ENCODE measurements at places on chromosomes 6 and 20. TPM values are rescaled to one million over a fixed set of nuclear protein-coding genes. Genes with fewer than 3 reads are reported as not detected.

Gene THEMIS
- 0.01 TPM for polyA plus RNA-seq

Gene WDR27
- polyA plus RNA-seq, result 12.0 TPM

Gene SLC13A3
- 0.61 TPM for polyA plus RNA-seq

Gene ULBP2
- polyA plus RNA-seq, result 2.7 TPM

Gene SSR1
- polyA plus RNA-seq, result 8.3 TPM

Gene SPEF1
- polyA plus RNA-seq, result 0.07 TPM

Gene MYB
- 0.01 TPM for polyA plus RNA-seq

Gene SEMG1
- not detected for polyA plus RNA-seq

Gene BPIFA1
- not detected for polyA plus RNA-seq

Gene FAM217A
- not detected for polyA plus RNA-seq

Gene ZBTB46
- polyA plus RNA-seq, result 10.3 TPM

Gene NKAPL
- polyA plus RNA-seq, result 9.7 TPM

Gene SDCBP2
- 2.7 TPM for polyA plus RNA-seq

Gene EFCAB8
- polyA plus RNA-seq, result 0.15 TPM

Gene SLC26A8
- not detected for polyA plus RNA-seq

Gene PNLDC1
- polyA plus RNA-seq, result 0.29 TPM

Gene EFHC1
- polyA plus RNA-seq, result 3.9 TPM

Gene HSP90AB1
- 235 TPM for polyA plus RNA-seq

DNA sequence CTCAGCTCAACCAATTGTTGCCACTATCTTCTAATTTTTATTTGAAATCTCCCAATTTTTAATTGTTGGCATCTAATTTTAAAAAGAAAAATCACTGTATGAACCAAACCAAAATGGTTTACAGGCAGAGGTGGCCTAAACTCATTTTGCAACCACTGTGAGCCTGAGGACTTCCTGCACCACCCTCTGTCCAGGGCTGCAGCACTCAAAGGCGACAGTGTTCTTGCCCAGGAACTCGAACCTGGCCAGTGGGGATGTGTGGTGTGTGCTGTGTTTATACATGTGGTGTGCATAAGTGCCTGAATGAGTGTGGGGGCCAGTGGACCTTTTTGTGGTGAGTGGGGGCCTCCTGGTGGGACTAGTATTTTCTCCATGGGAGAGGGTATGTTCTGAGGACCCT lies 24.4 kb upstream of the SLC22A7 start:
- no peak for DNase-seq

DNA sequence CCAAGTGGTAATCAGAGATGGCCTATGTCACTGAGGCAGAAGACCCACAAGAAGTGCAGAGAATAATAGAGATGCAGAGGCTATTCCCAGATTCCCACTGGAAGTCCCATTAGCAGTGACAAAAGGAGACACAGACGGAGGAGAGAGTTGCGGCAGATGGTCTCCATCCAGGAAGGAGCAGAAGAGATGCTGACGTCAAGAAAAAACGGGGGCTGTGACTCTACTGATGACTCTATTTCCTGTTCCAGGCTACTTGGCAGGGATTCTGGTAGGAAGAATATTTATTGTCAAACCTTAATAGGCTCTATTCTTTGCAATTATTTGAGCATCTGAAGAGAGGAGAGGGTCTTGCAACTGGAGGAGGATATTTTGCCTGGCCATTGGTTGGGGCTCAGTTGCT lies 246.0 kb upstream of the ECI2 start:
- peak; percentile 81 for DNase-seq

GRCh38 chr20:62489186-62489931 lies 13.6 kb upstream of the GATA5 start:
- DNase-seq, result no peak

DNA sequence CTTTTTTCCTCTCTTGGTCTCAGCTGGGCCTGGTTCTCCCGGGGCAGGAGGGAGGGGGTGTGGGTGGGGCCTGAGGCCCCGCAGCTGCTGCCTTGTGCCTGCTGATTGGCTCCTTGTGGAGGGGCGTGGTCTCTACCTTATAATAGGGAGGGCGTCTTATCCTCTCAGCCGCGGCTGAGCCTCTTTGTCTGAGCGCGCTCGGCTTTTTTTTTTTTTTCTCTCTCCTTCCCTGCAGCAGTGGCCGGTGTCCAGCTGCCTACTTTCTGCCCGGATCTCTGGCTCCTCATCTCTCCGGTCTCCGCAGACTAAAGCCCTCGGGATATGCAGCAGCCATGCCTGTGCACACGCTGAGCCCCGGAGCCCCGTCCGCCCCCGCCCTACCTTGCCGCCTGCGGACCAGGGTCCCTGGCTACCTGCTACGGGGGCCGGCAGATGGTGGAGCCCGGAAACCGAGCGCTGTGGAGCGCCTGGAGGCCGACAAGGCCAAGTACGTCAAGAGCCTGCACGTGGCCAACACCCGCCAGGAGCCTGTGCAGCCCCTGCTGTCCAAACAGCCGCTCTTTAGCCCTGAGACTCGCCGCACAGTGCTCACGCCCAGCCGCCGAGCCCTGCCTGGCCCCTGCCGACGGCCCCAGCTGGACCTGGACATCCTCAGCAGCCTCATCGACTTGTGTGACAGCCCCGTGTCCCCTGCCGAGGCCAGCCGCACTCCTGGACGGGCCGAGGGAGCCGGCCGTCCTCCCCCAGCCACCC lies 11.1 kb downstream of the FAM110A start:
- peak; percentile 95 for DNase-seq

DNA sequence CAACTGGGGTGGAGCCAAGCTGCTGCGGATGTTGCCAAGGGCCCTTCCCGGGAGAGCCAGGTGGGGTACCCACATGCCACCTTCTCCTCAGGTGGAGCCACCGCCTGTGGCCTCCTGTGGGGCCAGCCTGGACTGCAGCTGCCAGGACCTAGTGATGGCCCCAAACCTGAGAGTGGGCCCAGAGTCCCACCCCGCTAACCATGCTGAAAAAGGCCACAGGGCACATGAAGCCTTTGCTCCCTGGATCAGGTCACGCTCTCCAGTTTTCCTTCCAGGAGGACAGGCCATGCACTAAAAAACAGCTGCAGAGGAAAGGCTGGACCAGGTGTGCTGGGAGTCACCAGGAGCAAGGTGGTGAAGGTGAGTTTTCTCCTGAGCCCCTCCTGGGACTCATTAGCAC lies 73.9 kb upstream of the SLC22A16 start:
- no peak for DNase-seq

DNA sequence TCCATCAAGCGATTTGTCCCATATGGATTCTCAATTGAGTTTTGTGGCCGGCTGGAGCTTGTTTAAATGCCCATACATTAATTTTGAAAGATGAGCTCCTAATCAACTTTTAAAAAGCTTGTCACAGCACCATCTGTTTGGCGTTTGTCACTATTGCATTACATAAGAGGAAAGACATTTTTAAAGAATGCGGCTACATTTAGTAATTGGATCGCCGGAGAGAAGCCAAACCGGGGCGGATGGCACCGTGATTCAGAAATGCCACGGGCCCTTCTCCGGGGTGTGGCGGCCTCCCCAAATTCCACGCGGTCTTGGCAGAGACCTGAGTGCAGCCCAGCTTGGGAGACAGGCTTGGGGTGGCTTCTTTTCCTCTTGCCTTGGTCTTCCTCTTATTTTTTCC lies 67.7 kb upstream of the ZNFX1 start:
- DNase-seq, result no peak

DNA sequence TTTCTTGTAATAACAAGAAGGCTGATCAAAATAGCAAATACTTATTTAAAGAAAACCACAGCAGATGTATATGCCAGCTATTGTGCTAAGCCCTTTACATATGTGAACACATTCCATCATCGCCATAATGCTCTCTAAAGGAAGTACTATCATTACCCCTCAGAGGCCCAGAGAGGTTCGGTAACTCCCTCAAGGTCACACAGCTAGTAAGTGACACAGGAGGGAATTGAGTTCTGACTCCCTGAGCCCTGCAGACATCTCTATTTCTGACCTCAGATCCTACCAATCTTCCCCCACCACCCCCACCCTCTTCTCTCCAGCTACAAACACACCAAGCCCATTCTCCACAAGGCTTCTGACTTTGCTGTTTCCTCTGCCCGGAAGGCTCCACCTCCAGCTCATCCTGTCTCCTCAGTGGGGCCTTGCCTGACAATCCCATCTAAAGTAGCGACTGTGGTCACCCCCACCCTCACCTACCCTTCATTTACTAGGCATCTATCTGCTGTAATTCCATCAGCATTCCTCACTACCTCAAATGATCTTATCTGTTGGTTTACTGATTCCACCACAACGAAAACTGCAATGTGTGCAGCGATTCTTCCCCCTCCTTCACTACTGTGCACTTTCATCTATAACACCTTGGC lies 234.5 kb downstream of the LRFN2 start:
- DNase-seq, result no peak

- peak; percentile 88 for DNase-seq
Measured at GRCh38 chr20:44601801-44602204, 19.4 kb downstream of the PKIG start.

- DNase-seq, result no peak
Measured at GRCh38 chr6:126040826-126041225, 54.5 kb downstream of the TRMT11 start.

GRCh38 chr6:29510746-29511300 lies 23.1 kb upstream of the MAS1L start:
- DNase-seq, result no peak

GRCh38 chr20:41030531-41031242 lies 2.1 kb downstream of the TOP1 start:
- DNase-seq, result no peak

DNA sequence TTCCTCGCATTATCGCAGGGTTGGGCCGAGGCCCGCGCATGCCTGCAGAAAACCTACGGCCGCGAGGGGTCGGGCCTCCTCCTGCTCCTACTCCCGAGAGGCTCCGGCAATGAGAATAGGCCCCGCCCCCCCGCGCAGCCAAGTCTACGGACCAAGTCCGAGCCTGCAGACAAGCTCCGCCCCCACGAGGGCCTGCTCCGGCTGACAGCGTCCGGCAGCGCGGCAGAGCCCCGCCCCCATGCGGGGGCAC lies 3.1 kb upstream of the GPSM3 start:
- DNase-seq, result peak; percentile 100

DNA sequence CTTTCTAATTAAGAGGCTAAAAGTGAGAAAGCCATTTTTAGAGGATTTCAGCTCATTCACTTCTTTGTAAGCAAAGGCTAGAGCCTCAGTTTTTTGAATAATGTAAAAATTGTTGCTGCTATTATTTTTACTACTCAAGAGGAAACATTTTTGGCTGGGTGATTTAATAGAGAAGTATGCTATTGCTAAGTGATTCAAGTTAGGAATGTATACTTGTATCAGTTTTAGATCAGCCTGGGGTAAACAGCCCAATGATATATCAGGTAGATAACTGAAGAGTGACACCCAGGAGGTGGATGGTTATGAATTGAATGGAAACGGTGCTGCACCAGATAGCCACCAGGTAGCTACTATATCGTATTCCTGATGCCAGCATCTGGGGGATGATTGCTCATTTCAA lies 9.2 kb downstream of the QKI start:
- DNase-seq, result no peak

DNA sequence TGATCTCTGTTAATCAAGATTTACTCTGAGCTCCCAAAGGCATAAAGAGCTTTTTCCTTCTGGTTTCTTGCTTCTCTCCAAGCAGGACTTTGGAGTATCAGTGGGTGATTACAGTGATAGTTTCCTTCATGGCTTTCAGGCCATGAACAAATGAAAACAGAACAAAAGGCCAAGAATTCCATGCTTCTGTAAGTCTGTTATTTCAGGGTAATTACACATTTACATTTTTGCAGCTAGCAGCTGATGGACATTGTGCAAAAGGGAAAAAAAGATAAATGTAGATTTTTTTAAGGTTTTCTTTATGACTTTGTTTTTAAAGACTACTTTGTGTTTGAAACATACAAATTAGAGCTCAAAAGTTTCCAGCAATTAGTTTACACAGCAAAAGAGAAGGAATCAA lies 441.6 kb downstream of the PLCB1 start:
- no peak for DNase-seq

- no peak for DNase-seq
Measured at GRCh38 chr6:8059129-8059528, 5.1 kb downstream of the BLOC1S5 start.

DNA sequence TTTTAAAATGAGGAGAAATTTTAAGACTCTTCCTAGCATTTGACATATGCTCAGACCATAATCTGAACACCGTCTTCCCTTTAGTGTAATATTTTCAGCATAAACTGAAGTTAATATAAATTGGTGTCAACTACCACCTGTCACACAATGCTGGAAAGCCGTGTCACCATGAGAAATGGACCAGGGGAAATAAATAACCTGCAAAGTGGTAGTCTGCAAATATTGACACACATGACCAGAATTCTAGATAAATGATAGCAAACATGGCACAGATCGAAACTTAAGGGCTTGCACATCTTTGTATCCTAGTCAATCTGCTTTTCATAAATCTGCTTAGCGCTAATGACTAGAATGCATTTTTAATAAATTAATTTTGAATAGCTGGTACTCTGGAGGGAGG lies 191.9 kb downstream of the CD83 start:
- no peak for DNase-seq

- no peak for DNase-seq
Measured at GRCh38 chr6:116512734-116513133, 1.3 kb downstream of the CALHM5 start.

DNA sequence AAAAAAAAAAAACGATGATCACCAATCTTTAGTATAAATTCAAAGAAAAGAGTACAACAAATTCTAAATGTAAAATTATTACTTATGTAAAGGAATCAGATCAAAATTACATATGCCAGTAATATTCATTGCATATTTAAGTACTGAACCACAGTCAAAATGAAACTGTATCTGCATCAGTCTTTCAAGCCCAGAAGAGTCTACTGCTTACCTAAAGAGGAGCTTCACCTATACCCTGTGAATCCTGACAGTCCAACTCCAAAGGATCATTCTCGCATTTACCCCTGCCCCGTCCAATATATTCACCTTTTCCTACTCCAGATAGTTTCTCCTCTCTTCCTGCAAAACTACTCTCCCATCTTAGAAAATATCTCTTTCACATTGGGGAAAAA lies 9.2 kb downstream of the ATG5 start:
- DNase-seq, result no peak

GRCh38 chr6:33616113-33616512 lies 5.0 kb upstream of the ITPR3 start:
- no peak for DNase-seq

DNA sequence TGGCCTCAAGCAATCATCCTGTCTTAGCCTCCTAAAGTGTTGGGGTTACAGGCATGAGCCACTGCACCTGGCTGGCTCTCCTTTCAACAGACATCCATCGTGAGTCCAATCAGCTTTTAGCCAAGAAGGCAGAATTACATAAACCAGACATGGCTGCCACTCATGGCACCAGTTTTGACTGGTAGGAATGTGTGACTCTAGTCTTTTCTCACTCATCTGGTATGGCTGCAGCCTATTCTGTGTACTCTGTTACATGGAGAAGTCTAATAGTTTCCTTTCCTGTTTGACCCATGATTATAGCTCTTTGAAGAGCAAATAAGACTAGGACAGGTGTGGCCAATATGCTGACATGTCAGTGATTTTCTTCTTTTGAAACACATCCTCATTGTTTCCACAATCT lies 27.0 kb upstream of the RNF144B start:
- DNase-seq, result no peak

GRCh38 chr20:32789896-32790750 lies 27.9 kb downstream of the DNMT3B start:
- peak; percentile 70 for DNase-seq

DNA sequence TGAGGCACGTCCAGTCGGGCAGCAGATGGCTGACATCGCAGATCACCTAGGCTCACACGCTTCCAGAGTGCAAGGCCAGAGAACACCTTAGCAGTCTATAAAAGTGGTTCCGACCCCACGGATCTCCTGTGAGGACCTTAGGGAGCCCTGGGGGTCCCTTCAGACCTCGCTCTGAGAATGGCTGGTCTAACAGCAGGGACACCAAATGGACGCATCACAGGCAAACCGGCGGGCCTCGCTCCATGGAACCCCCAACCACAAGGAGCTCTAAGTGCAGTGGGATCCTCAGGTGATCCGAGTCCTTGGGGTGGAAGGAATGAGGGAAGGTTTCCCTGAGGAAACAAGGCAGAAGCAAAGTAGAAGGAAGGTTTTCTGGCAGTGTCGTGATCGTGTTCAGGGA lies 135.4 kb downstream of the SMOC2 start:
- DNase-seq, result no peak

All from heart right ventricle (tissue), 16 donors.